ENCODE measurements at places on chromosomes 2 and 18.

DNA sequence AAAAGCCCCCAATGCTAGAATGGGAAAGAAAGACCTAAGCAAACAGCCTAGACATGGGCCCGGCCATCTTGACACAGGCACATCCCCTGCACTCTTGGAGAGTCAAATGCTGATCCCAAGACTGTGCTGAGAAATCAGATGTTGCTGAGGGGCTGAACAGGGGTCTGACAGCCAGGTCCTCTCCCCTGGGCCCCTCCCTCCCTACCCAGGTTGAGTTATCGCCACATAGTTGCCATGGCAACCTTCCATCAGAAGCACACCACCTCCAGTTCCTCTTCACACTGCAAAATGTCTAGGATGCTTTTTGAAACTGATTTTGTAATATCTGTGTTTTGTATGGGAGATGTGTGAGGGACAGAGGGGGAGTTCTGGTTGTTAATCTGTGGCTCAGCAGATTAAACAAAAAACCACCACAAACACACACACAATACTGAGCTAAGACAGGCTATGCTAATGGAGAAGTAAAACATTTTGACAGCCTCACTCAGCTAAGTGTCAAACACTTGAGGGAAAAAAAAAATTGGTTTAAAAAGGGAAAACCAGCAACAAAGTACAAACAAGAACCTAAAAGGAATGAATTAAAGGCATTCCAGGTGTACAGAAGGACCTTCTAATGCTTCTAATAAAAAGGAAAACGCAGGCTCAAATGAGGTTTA is 88.2 kb downstream of the TMEM163 start:
- DNase-seq, result no peak

GRCh38 chr2:97754690-97755346 is 41.4 kb downstream of the ZAP70 start:
- no peak for DNase-seq

GRCh38 chr2:6917761-6918421 is 679 bp downstream of the RNF144A start:
- no peak for DNase-seq

DNA sequence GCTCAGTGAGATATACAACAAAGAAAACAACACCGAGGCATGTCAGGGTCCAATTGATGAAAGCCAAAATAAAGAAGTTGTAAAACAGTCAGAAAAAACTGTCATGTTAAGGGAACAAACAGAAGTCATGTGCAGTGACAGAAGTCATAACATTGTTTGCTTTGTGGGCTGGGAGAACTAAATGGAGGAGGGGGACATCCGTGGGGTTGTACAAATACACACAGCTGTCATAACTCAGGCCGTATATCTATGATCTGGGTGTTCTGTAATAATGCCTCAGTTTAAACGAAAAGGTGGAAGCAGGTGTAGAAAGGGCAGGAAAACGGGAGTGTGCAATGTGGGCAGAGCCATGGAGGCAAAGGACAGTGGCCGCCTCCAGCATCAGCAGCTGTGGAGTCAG is 27.3 kb downstream of the TIMM21 start:
- DNase-seq, result no peak

- no peak for DNase-seq
Measured at GRCh38 chr18:62771494-62772270, 56.3 kb downstream of the PHLPP1 start.

- DNase-seq, result no peak
Measured at GRCh38 chr2:108199726-108200125, 40.0 kb upstream of the SULT1C3 start.

GRCh38 chr2:49260979-49261538 is 106.7 kb upstream of the FSHR start:
- no peak for DNase-seq
